Kidney epithelial cell (primary cell): ENCODE measurements at places on chromosomes 16 and 17.

DNA sequence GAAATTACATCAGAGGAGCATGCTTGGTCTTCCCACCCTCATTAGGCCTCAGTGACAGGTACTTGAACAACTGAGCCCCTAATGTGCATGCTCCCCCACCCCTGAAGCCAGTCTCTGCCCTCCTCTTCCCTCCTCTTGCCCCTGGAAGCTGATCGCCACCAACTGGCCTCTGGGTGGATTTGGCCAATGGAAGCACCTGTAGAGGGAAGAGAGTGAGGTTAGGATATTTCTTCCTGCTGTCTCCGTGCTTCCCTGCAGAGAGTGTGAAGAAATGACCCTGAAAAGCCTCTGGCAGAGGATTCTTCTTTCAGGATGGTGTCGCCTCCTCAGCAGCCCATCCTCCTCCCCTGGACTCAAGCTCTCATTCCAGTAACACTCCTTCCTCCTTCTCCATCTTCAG, 5.9 kb upstream of the CBLN1 start:
- DNase-seq, result no peak

- DNase-seq, result no peak
Measured at GRCh38 chr17:45241328-45242028, 19.8 kb downstream of the FMNL1 start.

DNA sequence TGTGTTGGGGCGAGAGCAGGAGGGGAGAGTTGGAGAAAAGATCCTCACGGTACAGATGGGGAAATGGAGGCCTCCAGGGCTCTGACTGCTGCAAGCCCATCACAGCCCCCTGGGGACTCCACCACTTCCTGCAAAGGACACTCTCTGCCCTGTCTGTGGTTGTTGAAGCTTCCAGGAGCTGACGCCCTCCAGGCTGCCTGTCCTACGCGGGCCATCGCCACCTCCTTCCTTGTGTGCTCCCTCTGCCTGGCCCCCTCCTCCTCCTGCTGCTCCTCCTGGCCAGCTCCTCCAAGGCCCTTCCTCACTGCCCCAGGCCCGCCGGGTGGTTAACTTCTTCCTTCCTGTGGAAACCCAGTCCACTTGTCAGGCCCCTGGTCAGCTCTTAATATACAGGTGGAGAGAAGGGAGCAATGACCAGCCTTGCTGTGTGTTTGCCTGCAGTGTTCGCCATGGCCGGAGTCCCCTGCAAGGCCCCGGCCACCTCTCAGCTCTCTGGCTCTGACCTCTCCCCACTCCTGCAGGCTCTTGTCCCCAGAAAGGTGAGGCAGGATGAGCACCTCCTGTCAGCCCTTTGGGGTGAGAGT, 18.4 kb upstream of the STAC2 start:
- DNase-seq, result no peak

DNA sequence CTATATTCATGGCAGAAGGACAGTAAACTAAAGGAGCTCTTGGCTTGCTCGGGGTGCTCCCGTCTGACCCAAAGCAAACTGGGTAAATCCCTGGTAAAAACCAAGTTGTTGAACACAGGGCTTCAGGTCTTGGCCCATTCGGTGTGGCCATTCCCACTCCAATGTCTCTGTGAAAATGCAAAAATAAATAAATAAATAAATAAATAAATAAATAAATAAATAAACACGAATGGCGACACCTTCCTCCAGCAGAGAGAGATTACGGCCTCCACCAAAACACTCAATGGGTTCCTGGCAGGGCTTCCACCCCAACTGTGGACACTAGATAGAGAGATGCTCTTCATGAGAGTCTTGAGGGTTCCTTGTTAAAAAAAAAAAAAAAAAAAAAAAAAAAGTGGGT, 325.3 kb downstream of the SOX9 start:
- no peak for DNase-seq

- DNase-seq, result no peak
Measured at GRCh38 chr17:78058001-78058400, 70.6 kb downstream of the TMC6 start.

GRCh38 chr17:70563281-70563820, 394.0 kb downstream of the KCNJ2 start:
- DNase-seq, result no peak

DNA sequence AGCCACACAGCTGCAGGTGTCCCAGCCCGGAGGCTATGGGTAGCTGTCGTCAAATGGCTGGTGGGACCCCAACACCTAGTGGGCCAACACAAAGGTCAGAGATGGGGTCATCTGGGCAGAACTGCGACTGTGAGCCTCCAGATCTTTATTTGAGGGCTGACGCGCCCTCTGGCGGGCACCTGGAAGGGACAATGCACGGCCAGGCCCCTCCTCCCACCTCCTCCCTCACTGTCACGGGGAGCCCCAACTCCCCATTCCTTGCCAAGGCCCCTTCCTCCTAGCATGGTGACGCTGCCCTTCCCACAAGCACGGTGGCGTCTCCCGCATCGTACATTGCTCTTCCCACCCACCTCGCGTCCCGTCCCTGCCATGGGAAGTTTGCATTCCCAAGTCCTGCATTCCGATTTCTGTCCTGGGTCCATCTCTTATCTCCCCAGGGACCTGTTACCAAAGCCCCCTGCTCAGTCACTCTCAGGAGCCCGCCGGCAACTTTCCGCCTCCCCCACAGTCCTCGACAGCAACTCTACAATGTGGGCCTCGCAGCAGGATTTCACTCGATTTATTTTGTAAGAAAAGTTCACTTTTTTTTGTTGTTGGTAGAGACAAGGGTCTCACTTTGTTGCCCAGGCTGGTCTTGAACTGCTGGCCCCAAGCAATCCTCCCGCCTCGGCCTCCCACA, 1.0 kb downstream of the TLE7 start:
- DNase-seq, result no peak

GRCh38 chr17:75240394-75241142, 20.8 kb downstream of the GGA3 start:
- DNase-seq, result no peak

GRCh38 chr17:47700471-47701449, 6.8 kb downstream of the TBKBP1 start:
- no peak for DNase-seq
